ENCODE measurements at places on chromosomes 4 and X. TPM values are rescaled to one million over a fixed set of nuclear protein-coding genes. Genes with fewer than 3 reads are reported as not detected.

The SMIM10L2A gene
- 6.0 TPM for total RNA-seq

The MAGEA11 gene
- total RNA-seq: 0.77 TPM

The ABLIM2 gene
- 13.5 TPM for total RNA-seq

The RPL9 gene
- total RNA-seq: 2,566 TPM

The SUPT20HL2 gene
- total RNA-seq: not detected

The GABRG1 gene
- total RNA-seq: 4.1 TPM

The BTK gene
- 3.1 TPM for total RNA-seq

The HELT gene
- total RNA-seq: 1.0 TPM

The TMPRSS11A gene
- total RNA-seq: 0.33 TPM

The SLC9B1 gene
- 6.9 TPM for total RNA-seq

The CLDN34 gene
- total RNA-seq: not detected

The ARMCX2 gene
- 87.9 TPM for total RNA-seq

The SLC9A7 gene
- total RNA-seq: 21.4 TPM

The DUSP21 gene
- not detected for total RNA-seq

The SOD3 gene
- 19.7 TPM for total RNA-seq

The ITIH6 gene
- total RNA-seq: 0.11 TPM

The SMAD1 gene
- 44.1 TPM for total RNA-seq

The OPRPN gene
- 9.1 TPM for total RNA-seq

The GLRB gene
- 15.2 TPM for total RNA-seq

The EFHC2 gene
- total RNA-seq: 4.4 TPM

The OTC gene
- not detected for total RNA-seq

The CCSER1 gene
- total RNA-seq: 85.6 TPM

The CHST7 gene
- total RNA-seq: 11.2 TPM

The SUPT20HL1 gene
- total RNA-seq: not detected

The TMSB15A gene
- total RNA-seq: 24.7 TPM

The MAGEB10 gene
- total RNA-seq: not detected

The ARHGAP36 gene
- 2.4 TPM for total RNA-seq

The GALNT7 gene
- total RNA-seq: 80.9 TPM

The TMEM192 gene
- total RNA-seq: 20.9 TPM

The BRS3 gene
- total RNA-seq: not detected

The MID1 gene
- total RNA-seq: 70.7 TPM

The MUC7 gene
- total RNA-seq: 0.44 TPM

The HS6ST2 gene
- total RNA-seq: 5.7 TPM

The DMRTC1B gene
- 2.1 TPM for total RNA-seq

The LRIT3 gene
- 5.2 TPM for total RNA-seq

The ZFYVE28 gene
- 10.4 TPM for total RNA-seq

The IQSEC2 gene
- 8.9 TPM for total RNA-seq

The UNC5C gene
- 17.3 TPM for total RNA-seq

The HHIP gene
- total RNA-seq: 33.3 TPM

The ZNF141 gene
- 77.2 TPM for total RNA-seq

The CABS1 gene
- total RNA-seq: not detected

The PAGE2 gene
- total RNA-seq: not detected

The SAGE1 gene
- total RNA-seq: not detected

Measured in camera-type eye (tissue), 1 donor.